ENCODE measurements at places on chromosomes 2 and 18.

DNA sequence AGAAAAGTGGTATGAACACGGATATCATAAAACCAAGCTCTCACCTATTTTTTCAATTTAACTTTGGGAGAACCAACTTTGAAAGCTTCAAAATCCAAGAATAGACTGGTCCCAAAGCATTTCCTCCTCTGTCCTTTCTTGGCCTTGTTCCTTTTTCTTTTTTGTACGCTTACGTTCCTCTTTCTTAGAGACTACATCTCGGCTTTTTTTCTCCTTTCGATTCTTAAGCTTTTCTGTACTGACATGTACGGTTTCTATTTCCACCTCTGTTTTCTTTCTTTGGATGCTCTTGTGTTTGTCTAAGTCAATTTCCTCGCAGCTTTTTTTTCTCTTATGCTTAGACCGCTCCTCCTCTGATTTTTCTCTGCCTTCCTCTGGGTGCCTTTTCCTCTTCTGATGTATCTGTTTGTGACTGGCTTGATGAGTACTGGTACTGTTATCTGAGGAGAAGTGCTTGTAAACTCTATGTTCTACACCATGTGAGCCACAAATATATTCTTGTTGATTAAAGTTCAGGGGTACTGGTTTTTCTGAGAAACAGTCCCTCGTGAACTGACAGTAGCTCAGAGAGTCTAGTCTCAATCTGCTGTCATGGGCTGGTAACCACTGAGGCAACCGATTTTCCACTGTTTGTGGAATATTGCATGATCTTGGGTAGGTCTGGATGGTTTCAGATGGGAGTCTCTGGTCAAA is 11.5 kb upstream of the RNU2-63P start:
- no peak for DNase-seq

DNA sequence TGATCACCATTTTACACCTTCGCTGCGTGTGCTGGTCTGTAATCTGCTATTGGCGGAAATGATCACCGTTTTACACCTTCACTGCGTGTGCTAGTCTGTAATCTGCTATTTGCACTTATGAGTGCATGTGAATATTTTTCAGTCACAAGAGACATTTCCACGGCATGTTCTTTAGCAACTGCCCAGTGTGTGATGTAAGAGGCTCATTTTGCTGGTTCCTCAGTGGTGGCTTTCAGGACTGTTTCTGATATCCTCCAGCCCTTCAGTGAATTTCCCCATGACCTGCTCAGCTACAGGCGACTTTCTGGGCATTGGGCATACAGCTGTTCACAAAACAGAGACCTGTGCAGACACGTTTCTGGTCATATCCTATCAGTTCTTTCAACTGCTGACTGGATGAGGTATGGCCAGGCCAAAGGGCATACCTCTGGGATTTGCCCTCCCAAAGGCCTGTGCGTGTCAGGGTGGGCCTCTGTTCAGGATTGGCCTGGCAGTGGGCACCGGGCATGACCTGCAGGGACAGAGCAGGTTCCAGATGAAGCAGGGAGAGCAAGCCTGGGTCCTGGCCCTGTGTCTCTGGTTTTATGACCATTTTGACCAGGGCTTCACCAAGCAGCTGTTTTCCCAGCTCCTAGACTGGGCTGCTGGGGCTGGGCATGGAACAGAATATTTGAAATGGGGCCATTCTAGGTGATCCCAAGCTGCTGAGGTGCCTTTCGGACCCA is 521 bp upstream of the PROM2 start:
- no peak for DNase-seq

DNA sequence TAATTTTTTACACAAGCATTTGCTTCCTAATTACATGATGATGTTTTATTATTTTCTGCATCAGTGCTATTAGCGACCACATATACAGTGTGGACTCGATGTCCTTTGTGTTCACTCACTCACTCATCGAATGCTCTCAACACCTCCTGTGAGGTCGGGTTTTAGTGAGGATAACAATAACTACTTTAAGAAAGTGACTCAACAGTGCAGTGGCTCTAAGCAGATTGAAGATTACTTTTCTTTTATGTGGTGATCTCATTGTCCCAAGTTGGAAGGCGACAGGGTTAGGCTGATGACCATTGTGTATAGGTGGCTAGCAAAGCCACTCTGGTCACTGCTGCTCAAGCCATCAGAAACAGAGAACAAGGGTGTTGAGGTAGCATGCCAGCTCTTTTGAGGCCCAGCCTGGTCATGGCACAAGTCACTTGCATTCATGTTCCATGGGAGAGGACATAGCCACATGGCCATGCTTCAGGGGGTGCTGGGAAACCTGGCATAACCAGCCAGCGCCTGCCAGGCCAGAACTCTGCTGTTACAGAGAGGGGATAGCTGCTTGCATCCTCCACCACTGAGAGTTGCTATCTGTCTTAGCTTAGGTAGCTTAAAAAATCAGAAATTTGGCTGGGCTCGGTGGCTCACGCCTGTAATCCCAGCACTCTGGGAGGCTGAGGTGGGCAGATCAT is 60.4 kb downstream of the PDCL3 start:
- no peak for DNase-seq

- no peak for DNase-seq
These were observed 51.6 kb downstream of the PTGR3 start for GRCh38 chr18:75157381-75157780.

- peak; percentile 65 for DNase-seq
These were observed 66.9 kb upstream of the ZNG1B start for GRCh38 chr2:113370478-113371091.

DNA sequence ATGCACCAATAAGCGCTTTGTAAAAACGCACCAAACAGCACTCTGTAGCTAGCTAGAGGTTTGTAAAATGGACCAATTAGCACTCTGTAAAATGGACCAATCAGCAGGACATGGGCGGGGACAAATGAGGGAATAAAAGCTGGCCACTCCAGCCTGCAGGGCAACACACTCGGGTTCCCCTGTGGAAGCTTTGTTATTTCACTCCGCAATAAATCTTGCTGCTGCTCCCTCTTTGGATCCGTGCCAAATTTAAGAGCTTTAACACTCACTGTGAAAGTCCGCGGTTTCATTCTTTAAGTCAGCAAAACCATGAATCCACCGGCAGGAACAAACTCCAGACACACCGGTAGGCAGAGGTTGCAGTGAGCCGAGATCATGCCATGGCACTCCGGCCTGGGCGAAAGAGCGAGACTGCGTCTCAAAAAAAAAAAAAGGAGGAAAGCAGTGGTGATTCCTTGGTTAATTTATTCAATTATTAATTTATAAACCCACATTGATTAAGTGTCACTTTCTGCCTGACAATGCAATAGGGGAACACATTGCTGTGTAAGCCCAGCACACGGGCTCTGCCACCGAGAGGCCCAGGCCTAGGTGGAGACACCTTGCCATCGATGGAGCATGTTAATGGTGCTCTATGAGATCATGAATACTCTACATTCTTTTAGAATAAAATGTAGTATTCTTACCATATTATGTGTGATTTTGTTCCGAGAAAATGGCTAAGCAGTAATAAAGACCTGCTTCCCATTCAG is 687.6 kb upstream of the HS6ST1 start:
- no peak for DNase-seq

DNA sequence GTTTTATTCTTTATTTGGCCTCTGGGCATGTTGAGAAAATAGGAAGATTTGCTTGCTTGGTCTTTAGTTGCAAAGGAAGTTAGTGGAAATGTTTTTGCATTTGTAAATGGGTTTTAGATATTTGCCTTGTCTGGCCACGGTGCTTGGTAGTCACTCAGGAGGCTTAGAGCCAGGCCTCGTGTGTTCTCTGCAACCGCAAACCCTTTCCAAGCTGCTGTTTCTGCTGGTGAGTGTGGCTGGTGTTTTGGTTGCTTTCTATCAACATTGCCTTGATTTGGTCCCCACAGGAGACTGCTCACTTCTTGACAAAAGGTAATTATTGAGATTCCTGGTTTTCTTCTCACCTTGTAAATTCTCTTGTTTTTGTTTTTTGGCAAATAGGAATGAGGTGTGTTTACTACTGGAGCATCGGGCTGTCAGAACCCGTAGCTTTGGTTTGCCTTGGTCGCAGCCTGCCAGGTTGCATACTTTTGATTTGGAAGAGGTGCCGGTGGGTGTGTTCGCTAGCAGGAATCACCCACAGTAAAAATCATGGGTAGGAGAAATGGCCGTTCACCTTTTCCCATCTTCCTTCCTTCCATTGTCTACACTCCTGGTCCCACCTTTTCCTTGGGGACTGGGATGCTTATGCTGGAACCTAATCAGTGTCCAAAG is 15.8 kb downstream of the ASAP2 start:
- no peak for DNase-seq

- no peak for DNase-seq
These were observed 819.7 kb upstream of the ZEB2 start for GRCh38 chr2:145339646-145340045.
